ENCODE measurements at places on chromosomes 13 and 19.
A peak's percentile ranks its signal among the peaks of the same experiment; 100 is the strongest.

DNA sequence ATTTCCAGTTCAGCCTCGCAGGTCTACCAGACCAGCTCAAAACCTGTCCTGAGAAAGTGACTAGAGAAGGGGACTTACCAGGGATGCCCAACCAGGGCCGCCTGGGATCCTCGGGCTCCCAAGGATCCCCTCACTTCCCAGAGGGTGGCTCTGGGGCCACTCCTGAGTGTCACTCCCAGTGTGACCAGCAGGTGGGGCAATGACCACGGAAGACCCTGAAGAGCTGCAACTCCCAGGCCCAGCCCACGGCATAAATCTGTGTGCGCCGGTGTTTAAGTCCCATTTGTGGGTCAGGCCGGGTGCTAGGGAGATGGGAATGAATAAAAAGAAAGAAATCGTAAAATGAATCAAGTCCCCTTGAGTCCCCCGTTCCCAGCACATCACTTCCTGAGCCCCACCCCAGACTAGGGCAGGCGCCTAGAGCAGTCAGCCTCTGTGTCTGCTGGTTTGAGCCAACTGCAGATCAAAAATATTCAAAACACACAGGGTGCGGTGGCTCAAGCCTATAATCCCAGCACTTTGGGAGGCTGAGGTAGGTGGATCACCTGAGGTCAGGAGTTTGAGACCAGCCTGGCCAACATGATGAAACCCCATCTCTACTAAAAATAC lies 10.7 kb downstream of the PTGIR start:
- peak; percentile 59 for DNase-seq

GRCh38 chr19:48635263-48635965 lies 1.8 kb downstream of the DBP start:
- peak; percentile 68 for DNase-seq

GRCh38 chr13:110381029-110381360 lies 73.9 kb downstream of the COL4A2 start:
- DNase-seq, result no peak

- DNase-seq, result no peak
These were observed 171.1 kb downstream of the KCTD12 start for GRCh38 chr13:76715075-76715474.

DNA sequence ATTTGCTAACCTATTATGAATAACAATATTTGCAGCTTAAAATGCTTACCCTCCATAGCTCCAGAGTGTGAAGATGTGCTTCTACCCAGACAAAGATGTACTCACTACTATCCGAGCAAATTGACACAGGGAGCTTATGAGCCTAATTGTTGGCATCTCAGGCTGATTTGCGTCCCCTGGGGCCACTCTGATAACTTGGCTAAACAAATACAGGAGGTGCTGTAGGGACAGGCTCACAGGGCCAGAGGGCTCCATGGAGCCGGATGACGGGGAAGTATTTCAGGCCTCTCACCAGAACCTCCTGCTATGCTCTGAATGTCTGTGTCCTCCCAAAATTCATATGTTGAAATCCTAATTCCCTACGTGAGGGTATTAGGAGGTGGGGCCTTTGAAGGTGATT lies 26.7 kb upstream of the C19orf12 start:
- DNase-seq, result no peak

- DNase-seq, result no peak
These were observed 80.5 kb downstream of the GPC6 start for GRCh38 chr13:93307136-93307535.

GRCh38 chr13:110590577-110590976 lies 24.8 kb upstream of the NAXD start:
- DNase-seq, result no peak

- DNase-seq, result no peak
These were observed 2.6 kb downstream of the ERICH4 start for GRCh38 chr19:41445575-41445974.

DNA sequence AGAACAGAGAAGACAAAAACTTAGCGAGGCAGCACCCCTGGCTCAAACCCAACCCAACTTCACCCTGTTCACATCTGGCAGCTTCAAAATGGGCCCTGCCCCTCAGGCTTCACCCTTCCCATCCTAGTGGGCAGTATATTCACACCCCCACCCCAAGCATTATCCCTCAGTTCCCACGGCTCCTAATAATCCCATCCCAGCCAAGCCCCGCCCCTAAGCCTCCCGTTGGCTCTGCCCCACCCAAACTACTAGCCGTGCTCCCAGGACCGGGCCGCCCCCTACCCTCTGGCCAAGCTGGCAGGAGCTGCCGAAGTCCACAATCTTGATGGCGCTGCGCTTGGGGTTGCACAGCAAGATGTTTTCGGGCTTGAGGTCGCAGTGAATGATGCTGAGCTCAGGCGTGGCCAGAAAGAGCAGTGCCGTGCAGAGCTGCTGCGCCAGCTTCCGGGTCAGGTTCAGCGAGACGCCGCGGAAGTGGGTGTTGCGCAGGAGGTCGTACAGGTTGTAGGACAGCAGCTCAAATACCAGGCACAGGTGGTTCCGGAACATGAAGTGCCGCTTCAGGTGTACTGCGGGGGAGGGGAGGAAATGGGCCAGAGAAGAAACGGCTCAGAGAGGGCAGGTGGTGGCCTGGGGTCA lies 5.8 kb downstream of the DYRK1B start:
- no peak for DNase-seq

- DNase-seq, result no peak
These were observed 40.1 kb downstream of the PSPC1 start for GRCh38 chr13:19742643-19743042.

- no peak for DNase-seq
These were observed 22.5 kb downstream of the TMEM255B start for GRCh38 chr13:113781571-113781970.

- no peak for DNase-seq
These were observed 87.8 kb downstream of the MAB21L1 start for GRCh38 chr13:35388441-35389355.

- no peak for DNase-seq
These were observed 75.6 kb downstream of the C13orf42 start for GRCh38 chr13:51035469-51035868.

DNA sequence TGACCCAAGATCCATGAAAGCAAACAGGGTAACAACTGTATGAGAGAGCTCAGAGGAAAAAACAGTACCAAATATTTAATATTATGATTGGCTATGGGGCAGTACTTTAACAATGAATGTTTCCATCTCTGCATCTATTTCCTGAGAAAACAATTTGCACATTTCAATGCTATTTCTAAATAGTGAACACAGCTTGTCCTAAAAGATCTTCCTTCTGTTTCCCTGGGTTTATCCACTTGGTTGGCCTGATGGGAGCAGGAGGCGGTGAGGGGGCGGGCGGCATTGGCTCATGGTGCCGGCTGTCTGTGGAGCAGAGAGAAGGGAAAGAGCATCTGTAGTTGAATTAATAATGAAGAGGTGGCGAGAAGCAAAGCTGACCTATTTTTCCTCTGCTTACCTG lies 291.4 kb downstream of the DCLK1 start:
- no peak for DNase-seq

GRCh38 chr19:35037716-35038622 lies 3.6 kb upstream of the HPN start:
- no peak for DNase-seq

DNA sequence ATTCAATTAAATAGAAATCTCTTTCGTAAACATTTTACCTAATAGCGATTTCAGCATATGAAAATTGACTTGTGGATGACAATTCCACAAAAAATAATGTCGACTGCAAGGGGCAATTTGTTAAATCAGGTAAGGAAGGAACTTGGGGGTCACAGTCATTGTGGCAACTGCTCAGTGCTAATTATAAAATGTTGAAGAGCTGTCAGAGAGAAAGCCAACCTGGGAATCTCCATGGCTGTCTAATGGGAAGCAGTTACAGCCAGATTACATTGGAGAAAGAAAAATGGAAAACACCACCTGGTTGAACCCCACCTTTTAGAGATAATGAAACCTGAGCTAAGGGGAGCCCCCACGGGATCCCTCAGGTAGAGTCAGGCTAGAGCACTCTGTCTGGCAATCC lies 373.9 kb downstream of the FOXO1 start:
- no peak for DNase-seq

DNA sequence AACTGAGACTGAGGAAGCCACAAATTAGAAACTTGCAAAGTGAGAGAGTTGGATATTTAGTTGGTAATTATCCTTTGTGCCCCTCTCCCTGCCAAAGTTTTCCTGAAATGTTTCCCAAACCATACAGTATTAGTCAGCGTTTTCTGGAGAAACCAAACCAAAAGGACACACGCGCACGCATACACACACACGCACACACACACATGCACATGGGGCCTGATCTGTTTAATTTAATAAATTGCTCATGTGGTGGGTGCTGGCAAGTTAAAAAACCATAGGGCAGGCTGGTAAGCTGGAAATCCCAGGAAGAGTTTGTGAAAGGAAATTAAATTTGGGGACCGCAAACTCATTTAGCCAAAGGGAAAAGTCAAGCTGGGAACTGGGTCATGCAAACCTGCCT lies 11.7 kb upstream of the CYSLTR2 start:
- no peak for DNase-seq

DNA sequence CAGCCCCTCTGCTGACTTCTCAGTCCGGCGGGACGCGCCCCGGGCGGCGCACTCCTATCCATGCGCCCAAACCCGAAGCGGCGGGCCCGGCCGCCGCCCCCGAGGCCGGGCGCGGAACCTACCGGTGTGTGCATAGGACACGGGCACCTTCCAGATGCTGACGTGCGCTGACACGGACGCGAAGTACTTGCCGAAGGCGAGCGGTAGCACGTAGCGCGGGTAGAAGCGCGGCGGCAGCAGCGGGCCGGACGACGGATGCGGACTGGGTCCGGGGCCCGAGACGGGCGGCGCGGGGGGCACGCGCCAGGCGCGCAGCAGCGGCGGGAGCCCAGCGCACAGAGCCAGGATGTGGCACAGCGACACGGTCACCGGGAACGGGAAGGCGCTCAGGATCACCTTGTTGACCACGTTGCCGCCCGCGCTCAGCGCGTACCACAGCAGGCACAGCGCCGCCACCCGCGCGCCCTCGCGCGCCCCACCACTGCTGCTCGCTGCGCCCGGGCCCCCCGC lies 338 bp downstream of the SLC35E1 start:
- no peak for DNase-seq

DNA sequence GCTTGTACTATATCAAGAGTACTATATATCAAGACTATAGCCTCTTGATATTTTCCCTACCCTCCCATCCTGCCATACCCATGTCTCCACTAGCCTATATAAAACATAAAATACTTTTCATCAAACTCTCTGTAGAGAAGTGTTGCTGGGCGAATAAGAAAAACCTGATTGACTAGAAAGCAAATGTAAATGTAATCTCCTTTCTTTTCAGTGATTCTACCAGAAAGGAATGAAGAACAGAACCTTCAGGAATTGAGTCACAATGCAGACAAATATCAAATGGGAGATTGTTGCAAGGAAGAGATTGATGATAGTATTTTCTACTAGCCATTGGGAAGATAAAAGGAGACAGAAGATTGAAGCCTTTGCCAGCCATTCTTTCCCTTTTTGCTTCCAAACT lies 89.2 kb downstream of the KCNRG start:
- DNase-seq, result no peak

DNA sequence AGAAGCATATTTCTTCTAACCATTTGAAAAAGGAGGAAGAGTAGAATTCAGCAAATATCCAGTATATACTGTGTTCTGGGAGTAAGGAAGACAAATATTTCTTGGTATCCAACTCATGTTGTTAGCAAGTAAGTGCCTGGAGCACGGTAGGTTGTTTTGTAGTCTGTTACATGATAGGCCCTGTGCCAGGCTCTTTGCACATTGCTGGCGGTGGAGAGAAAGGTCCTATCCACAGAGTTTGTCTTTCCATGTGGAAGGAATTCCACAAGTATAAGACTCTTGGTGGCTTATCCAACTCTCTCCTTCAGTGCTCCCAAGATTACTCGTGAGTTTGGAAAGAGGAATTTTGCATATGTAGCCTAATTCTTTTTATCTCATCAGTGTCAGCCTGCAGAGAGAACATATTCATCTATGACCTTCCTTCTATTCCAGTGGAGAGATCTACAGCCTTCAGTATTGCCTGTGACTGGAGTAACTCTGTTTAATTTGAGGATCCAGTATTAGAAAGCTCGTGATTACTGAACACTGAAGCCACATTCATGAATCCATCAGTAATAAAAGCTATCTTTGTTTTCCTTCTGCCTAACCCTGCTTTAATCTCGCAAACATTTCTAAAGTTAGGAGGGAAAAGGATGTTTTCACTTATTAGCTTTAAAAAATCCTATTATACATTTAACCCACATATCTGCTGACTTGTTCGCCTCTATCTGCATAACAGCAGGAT lies 183.9 kb upstream of the CSNK1A1L start:
- no peak for DNase-seq

DNA sequence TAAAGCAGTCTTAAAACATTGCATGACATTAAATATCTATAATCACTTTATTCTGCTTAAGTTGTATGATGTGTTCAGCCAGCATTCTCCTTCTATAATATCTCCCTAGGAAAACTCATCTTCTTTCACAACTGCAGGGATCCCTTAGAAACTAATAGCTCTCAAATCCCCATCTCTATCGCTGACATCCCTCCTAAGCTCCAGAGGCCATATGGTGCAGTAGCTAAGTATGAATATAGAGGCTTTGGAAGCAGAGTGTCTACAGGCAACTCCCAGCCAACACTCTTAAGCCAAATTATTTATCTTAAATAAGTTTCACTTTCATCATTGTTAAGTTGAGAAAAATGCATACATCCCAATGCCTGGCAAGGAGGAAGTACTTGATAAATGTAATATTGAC lies 349.5 kb upstream of the MIR17HG start:
- no peak for DNase-seq

All from stimulated activated CD8-positive, alpha-beta memory T cell treated with anti-CD3 and anti-CD28 coated beads, Interleukin-2, amount 100 ng/mL, for 1 hour (primary cell).